ENCODE measurements at places on chromosomes 16 and 17. TPM values are rescaled to one million over a fixed set of nuclear protein-coding genes. Genes with fewer than 3 reads are reported as not detected.

Gene PRSS21
- total RNA-seq = 10.5 TPM

Gene CTDNEP1
- 207 TPM for total RNA-seq

Gene PRR35
- not detected for total RNA-seq

Gene GRAPL
- 1.4 TPM for total RNA-seq

All from activated CD8-positive, alpha-beta memory T cell treated with anti-CD3 and anti-CD28 coated beads for 36 hours (primary cell).